ENCODE measurements at places on chromosomes 13 and 19.

DNA sequence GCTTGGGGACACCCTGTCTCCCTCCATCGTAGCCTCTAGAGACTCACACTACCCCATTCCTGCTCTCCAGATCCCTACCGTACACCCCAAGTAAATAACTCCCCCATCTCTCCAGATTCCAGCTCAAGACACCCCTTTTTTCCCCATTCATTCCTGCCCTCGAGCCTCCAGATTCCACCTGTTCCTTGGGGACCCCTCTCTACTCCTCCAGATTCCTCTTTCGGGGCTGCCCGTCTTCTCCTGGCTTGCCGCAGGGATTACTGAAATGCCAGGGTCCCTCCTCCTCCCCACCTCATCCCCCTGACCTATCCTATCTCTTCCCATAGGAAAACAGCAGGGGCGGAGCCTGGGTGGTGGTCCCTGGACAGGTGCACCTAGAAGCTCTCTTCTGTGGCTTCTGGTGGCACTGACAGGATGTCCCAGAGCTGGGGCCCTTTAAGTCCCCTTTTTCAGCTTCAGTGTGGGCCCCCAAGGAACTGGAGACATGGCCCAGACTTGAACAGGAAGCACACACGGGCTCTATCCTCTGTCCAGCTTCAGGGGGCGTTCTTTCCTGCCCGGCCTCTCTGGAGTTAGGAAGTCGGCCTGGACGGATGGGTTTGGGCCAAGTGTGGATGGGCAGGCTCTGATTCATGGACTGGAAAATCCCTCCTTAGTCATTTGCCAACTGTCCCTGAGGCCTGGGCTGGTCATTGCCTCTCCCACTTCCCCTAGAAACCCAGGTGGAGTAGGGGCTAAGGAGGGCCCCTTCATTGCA, 1.2 kb downstream of the ZSWIM4 start:
- peak; percentile 46 for DNase-seq

GRCh38 chr19:11444059-11444458, 8.6 kb downstream of the PRKCSH start:
- no peak for DNase-seq

DNA sequence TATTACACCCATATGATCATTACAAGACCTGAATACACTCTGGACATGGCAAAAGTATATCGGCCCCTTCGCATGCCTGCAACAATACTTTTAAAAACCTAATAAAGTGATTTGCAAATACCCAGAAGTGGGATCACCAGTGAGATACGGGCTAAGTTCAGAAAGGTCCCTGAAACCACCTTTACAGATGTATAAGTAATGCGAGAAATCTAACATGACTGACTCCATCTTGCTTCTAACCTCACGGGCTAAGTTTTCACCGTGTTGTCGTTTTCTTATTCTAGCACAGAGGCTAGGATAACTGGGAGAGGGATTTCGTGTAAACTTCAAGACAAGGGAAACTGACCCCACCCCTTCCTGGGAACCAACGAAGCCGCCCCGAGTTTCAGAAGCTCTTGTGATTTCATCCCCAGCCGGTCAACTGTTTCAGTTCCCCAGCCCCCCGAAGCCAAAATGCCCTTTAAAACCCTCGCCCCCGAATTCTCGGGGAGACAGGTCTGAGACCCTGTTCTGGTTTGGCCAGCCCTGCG, 703 bp downstream of the NEK3 start:
- DNase-seq, result no peak

- no peak for DNase-seq
These were observed 127.6 kb downstream of the KATNAL1 start for GRCh38 chr13:30179597-30180276.

- DNase-seq, result peak; percentile 90
These were observed 61.6 kb upstream of the MED4 start for GRCh38 chr13:48156466-48156865.

DNA sequence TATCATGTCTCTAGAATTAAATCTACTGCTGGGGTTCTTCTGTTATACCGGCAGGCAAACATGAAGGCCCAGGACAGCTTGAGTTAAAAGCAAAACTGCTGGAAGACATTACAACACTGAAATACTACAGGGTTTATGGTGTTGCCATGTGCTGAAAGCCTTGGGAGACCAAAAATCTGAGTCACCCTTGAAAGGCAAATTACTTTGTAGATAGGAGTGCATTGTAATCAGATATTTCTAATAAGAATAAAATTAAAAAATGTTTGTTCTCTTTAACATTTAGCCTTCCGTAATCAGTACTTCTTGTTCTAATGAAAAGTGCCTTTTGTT, 181.3 kb downstream of the PCDH9 start:
- no peak for DNase-seq

DNA sequence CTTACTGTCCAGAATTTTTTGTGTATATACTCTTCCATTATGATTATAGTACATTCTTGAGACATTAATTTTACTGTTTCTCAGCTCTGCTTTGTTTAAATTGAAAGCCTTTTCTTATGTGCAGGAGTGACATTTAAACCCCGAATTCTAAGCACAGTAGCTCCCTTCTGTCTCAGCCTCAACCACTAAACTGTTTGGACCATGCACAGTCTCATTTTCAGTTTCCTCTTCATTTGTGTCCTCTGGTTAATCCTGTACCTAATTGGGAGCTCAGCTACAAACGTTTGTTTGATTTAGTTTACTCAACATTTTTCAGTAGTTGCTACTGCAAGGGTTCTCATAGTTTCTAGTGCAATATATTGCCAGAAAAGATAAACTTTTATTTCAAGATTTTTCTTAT, 206.3 kb downstream of the SLITRK5 start:
- no peak for DNase-seq

GRCh38 chr13:51444922-51445321, 7.9 kb downstream of the INTS6 start:
- DNase-seq, result no peak

- no peak for DNase-seq
These were observed 3.6 kb downstream of the RRAS start for GRCh38 chr19:49636233-49636932.

- no peak for DNase-seq
These were observed 94.8 kb downstream of the TEX29 start for GRCh38 chr13:111415246-111415645.

DNA sequence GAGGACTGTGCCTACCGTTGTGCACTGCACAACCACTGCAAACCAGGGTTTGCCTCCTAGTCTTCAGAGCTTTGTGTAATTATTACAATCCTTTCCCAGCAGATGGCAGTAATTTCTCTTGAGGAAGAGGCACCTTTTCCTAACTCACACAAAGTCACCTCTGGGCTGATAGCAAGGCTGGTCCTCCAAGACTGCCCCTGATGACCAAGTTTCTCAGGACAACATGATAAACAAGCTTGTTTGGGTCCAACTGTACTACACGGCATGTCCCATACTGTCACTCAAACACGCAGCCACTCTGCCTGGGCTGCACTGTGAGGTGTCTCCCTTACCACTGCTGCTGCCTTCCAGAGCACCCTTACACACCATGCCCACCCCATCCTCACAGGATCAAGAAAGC, 39.3 kb downstream of the RFXAP start:
- DNase-seq, result no peak

DNA sequence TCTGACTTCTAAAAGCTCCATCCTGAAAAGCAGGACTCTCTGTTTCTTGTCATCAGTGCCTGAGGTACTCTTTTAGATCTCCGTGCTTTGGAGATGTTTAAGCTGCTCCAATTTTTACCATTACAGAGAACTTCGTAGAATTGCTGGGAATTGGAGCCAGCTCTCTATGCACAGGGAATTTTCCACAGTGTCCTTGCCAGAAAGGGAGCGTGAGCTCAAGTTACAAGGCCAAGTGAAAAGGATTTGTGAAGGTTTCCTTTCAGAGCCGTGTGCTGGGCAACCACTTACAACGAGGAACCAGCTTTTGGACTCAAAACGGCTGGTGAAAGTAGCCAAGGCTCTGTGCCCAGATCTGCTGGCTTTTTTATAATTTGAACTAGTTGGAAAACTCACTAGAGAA, 82.6 kb downstream of the NUFIP1 start:
- no peak for DNase-seq

GRCh38 chr13:39455521-39456175, 147.3 kb downstream of the LHFPL6 start:
- DNase-seq, result no peak

GRCh38 chr13:67844574-67844973, 614.4 kb upstream of the PCDH9 start:
- DNase-seq, result no peak

DNA sequence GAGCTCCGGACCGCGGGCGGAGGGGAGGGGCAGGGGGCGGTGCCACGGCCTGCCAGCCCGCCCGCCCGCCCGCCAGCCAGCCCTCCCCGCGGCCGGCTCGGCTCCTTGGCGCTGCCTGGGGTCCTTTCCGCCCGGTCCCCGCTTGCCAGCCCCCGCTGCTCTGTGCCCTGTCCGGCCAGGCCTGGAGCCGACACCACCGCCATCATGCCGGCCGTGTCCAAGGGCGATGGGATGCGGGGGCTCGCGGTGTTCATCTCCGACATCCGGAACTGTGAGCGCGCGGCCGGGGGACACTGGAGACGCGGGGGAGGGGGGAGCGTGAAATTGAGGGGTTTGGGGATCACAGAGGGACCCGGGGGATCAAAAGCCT, at the start of gene AP2A1:
TSS of gene AP2A1 (plus strand) at position 72 of the 370 bp plus-strand sequence. CDS start at position 205, 133 bp downstream.
- no peak for DNase-seq

- no peak for DNase-seq
These were observed 79.1 kb downstream of the ZNF429 start for GRCh38 chr19:21584537-21584936.

- DNase-seq, result no peak
These were observed 16.4 kb upstream of the EMP3 start for GRCh38 chr19:48308631-48309586.

DNA sequence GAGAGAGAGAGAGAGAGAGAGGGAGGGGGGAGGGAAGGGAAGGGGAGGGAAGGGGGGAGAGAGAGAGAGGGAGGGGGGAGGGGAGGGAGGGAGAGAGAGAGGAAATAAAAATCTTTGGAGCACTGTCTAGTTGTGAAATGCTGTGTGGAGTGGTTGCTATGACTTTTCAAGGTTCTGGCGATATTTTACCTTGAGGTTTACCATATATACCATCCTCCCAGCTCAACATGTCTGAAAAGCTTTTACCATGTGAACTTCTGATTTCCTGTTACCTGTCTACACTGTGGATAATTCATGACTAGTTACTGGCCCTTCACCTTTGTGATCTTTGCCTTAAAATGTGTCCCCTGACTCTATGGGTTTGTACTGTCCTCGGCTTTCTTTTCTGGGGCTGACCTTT, 38.2 kb downstream of the SERP2 start:
- no peak for DNase-seq

- DNase-seq, result no peak
These were observed 11.4 kb downstream of the AKT2 start for GRCh38 chr19:40273469-40274360.

DNA sequence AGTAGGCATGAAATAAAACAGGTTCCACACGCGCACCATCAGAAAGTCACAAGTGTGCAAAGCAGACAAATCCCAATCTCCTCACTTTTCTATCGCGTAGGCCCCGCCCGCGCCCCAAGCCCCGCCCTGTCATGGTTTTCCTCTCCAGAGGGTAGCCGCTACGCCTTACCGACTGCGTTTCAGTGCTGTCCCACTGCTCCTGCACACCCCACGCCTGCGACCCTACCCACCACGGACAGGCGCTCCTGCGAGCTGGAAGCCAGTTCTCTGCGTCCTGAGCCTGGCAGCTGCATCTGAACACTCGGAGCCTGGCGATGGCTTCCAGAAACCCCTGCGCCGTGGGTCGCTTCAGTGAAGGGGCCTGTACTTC, 379 bp upstream of the ZNF470 start:
- peak; percentile 54 for DNase-seq

GRCh38 chr19:7550987-7551761, 15.7 kb downstream of the PNPLA6 start:
- peak; percentile 46 for DNase-seq

- DNase-seq, result no peak
These were observed 47.5 kb upstream of the NDUFS7 start for GRCh38 chr19:1336079-1336684.

DNA sequence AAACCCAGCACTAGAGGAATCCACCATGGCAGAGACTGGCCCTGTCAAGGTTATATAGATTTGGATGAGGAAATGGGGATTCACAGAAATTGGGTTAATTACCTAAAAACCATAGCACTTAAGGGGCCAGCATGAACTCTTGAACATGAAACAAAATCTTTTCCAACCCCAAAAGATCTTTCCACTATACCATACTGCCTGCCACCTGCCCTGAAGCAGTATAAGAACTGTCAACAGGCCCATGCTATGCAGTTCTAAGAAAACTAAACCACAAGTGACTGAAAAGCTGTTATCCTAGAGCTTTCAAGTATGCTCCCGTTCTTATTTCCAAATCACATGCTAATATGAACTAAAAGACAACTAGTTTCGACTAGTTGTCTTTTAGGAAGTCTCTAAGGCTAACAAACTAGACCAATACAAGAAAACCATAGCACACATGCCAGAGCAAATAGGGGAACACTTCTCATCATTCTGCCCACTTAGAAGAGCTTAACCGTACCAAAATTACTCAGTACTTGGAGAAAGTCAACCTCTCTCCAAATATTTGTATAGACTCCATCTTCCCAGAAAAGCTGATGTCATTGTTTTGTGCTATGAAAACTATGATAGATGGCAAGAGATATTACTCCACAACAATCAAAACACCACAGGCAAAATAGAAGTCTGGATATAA, 27.5 kb downstream of the HSPH1 start:
- DNase-seq, result no peak

GRCh38 chr19:11624069-11624463, 26.8 kb downstream of the ZNF627 start:
- no peak for DNase-seq

DNA sequence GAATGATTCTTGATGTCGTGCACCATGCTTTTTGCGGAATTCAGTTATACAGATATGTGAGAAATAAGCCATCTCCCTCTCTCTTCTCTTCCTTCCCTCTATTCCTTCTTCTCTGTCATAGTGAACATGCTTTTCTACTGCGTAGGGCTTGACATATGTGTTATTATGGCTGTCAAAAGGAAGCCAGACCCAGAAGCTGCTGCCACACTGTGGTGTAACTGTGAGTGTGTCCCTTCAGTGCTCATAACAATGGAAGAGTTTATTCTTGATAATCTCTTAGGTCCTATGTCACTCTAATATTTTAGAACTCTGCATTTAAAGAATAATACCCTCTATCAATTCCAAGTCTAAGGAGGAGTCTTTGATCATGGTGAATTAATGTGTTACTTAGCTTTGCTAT, 208.9 kb upstream of the TMTC4 start:
- DNase-seq, result no peak

DNA sequence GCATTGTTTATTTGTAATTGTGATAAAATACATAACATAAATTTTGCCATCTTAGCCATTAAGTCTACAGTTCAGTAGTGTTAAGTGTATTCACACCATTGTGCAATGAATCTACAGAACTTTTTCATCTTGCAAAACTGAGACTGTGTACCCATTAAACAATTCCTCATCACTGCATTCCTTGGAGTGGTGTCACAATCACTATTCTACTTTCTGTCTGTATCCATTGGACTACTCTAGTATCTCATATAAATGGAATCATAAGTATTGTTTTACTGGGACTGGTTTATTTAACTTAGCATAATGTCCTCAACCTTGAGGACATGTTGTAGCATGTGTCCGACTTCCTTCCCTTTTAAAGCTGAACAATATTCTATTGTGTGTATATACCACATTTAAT, 36.8 kb downstream of the UFM1 start:
- DNase-seq, result no peak

GRCh38 chr19:40668991-40669614, 21.3 kb downstream of the NUMBL start:
- no peak for DNase-seq

GRCh38 chr13:48954081-48954480, 21.6 kb upstream of the FNDC3A start:
- no peak for DNase-seq

Data from activated naive CD4-positive, alpha-beta T cell treated with anti-CD3 and anti-CD28 coated beads for 36 hours (primary cell).